Stomach (tissue), 19 donors: ENCODE measurements at places on chromosomes 6 and 20. TPM values are rescaled to one million over a fixed set of nuclear protein-coding genes. Genes with fewer than 3 reads are reported as not detected.

Gene FOXA2
- 62.0 TPM for total RNA-seq

Gene CAGE1
- not detected for total RNA-seq

Gene THBD
- 37.5 TPM for total RNA-seq

Gene TULP1
- total RNA-seq, result not detected

Gene PPP1R14C
- 13.8 TPM for total RNA-seq

Gene SRC
- 31.6 TPM for total RNA-seq

GRCh38 chr6:154617175-154617574 lies 106.7 kb upstream of the CNKSR3 start:
- no peak for DNase-seq

DNA sequence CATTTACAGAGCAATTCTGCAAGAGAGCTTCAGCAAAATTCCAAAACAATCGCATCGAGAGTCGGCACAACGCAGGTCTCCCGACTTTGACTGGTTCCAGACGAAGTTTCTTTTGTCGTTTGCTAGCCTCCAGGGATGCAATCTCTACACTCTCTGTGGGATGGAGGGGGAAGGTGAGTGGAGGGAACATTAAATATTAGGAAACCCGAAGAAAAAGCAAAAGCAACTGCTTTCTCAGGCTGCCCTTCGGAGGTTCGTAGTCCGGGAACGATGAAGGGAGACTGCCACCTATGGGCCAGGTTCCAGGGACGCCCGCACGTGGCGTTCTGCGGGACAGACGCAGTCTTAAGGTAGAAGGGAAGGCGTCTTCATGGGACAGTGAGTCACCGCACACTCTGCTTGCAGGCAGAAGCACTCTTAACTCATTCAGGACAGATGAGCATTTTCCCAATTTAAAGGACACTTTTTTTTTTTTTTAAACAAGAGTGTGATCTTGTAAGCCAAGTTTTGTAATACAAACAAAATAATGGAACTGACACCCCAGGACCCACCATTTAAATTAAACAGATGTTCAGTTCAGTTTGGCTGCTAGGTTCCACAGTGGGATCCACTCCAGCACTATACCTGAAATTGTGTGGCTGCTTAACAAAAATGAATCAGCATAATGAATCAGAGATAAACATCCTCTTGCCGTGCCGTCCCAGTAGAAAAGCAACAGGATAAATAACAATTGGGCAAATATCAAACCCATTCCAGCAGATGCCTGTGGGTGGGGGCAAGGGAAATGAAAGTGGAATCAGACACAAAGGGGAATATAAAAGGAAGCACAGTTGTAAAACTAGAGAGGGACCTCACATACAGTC lies 65.8 kb upstream of the ARMC2 start:
- DNase-seq, result peak; percentile 93

DNA sequence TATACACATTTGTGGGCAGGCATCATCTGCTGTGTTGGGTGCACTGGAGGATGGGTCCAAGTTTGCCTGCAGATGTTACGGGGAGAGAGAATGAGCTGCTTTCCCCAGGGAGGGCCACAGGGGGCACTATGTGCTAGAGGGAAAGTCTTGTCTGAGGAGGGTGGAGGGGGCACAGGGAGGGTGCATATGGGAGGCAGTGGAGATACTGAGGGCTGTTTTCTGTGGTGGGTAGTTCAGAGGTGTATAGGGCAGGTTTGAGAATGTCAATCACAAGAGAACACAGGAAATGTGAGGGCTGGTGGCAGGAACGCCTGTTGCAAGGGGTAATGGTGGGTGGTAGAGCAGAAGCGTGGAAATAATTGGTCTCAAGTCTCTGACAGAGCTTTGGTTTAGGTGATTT lies 7.7 kb upstream of the PTPRA start:
- DNase-seq, result peak; percentile 22

- DNase-seq, result no peak
Measured at GRCh38 chr6:55410674-55411073, 83.4 kb downstream of the GFRAL start.

DNA sequence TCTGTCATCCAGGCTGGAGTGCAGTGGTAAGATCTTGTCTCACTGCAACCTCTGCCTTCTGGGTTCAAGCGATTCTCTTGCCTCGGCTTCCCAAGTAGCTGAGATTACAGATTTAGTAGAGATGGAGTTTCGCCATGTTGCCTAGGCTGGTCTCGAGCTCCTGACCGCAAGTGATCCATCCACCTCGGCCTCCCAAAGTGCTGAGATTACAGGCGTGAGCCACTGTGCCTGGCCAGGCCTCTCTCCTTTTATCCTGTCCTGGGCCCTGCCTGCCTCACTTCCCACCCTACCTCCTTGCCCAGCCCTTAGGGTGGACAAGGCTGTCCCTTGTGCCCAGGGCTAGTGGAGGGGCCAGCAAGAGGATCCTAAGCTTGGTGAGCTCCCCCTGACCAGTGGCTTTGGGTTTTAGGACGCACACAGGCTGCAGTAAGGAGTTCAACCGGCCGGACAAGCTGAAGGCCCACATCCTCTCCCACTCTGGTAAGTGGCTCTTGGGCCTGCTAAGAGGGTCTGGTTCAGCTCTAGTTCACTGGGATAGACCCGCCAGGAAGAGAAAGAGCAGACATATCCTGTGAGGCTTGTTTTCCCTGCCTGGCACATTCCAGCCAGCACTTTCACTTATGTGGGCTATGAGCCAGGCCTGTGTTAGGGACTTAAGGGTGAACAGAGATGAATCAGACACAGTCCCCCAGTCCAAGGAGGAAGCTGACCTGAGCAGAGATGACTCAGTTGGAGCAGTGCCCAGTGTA lies 21.9 kb upstream of the CHMP4B start:
- DNase-seq, result peak; percentile 85

DNA sequence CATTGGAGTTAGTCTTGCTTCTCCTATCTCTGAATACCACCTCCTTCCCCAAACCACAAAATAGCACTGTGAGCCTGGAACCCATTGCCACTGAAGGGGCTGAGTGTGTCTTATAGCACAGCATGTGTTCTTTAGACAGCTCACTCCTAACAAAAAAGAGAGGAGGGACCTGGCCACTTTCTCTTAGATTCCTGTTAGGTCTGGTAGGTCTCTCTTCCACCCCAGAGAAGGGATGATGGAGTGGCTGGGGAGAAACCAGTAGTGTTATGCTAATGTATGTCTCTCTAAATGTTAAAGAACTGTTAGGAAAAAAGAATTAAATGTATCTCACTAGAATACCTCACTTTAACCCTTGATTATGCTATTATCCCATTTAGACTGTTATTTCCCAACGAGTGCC lies 340.3 kb downstream of the EPHA7 start:
- DNase-seq, result no peak

DNA sequence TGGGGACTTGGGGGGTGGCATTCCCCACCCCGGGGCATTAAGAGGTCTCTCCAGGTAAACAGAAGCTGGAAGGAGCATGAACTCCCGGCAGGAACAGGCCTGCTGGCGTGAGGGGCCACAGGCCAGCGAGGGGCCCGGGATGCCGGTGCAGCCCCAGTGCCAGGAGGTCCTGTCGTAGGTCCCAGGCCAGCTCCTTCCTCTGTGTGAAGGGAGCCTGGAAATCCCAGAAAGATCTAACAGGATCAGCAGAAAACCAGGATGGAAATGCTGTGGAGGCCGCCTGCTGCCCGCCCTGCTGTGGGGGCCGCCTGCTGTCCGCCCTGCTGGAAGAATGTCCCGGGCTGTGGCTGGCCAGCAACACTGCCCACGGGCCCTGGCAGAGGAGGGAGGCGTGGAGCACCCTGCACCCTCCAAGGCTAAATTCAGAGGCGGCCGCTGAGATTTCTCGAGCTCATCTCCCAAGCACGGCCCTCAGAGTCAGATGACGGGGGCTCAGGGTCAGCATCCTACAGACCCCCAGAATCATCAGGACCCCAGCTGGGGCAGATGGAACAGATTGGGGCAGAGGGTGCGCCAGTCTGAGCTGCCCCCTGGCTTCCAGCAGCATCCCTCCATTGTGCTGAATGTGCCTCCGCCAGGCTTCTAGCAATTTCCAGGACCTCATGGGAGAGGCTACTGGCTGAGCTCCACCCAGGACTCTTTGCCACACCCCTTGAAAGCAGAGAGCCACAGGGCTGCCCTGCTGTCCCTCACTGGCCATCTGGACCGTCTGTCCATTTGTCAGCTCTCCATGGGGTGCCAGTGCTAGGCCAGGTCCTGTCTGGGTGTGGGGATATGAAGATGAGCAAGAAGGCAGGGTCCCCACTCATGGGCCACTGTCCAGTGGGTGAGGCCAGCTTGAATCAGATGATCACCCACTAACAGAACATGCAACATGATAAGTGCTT lies 32.2 kb upstream of the SLCO4A1 start:
- no peak for DNase-seq

DNA sequence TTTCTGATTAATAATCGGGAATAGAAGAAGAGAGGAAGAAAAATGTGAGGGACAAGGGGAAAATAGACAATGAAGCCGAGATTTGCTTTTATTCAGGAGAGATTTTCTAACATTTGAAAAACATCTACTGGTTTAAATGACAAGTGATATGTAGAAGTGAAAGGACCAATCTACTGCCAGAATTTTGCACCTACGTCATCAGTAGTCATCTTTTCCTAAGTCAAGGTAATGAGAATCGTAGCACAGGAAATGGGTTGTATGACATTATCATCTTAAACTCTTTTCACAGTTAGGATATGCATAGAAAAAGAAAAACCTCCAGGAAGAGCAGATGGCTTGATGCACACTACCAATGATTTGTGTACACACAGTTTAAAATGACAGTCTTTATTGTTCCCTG lies 45.3 kb upstream of the RAB32 start:
- peak; percentile 2 for DNase-seq

DNA sequence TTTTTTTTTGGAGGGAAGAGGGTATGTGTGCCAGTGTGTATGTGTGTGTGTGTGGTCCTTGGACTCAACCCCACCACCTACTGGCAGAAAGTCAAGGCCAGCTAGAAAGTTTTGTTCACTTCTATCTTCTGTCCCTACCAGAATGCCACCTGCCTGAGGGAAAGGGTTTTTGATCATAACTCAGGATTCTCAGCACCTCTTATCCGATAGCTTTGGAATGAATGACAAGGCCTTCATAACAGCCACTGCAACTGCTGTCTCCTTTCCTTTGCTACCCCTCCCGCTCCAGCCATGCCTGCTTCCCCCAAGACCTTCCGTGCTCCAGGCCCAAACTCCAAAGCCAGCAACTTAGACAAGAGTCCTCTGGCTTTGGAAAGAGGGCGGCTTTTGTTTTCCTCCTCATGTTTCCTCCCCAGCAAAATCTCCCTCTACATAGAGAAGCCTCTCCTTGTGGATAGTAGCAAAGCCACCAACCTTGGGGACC lies 18.7 kb downstream of the BTN3A1 start:
- DNase-seq, result no peak

DNA sequence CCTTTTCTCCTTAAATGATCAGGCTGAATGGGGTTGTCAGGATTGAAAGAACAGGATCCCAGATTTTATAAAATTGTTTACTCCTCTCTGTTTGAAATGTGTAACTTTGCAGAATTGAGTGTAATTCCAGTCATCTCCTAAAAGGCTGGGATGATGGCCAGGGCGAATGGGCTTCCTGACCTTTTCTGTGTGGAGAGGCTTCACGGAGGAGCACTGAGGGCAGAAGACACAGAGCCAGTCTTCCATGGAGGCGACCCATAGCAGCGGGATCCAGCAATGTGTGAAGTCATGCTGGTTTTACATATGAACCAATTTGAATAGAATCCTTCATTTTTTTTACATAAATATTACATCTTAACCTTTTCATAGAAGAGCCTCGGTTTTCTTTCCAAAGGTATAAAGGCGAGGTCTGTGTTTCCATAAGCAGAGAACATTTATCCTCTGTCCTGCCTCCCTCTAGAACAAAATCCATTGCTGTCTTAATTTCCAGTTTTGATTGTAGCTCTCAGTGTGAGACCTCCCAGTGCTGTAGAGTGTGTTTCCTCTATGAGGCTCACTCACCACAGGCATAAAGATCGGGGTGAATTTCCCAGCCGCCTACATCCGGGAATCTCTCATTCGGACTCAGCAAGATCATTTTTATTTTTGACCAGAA lies 369.7 kb upstream of the FLRT3 start:
- DNase-seq, result no peak

DNA sequence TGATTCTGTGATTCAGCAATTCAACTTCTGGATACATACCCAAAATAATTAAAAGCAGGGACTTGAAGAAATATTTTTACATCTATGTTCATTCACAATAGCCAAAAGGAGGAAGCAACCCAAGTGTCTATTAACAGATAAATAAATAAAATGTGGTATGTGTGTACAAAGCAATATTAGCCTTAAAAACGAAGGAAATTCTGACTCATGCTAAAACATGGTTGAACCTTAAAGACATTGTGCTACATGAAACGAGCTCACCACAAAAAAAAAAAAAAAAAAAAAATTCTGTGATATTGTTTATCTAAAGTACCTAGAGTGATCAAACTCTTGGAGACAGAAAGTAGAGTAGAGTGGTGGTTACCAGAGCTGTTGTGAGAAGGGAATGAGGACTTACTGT lies 54.8 kb upstream of the TFAP2D start:
- no peak for DNase-seq

- DNase-seq, result no peak
Measured at GRCh38 chr6:28606424-28607391, 81.0 kb downstream of the GPX5 start.

- DNase-seq, result no peak
Measured at GRCh38 chr6:56528412-56528841, 114.3 kb downstream of the DST start.

GRCh38 chr6:162294029-162294428 lies 433.5 kb downstream of the PRKN start:
- DNase-seq, result no peak

GRCh38 chr20:61311656-61312387 lies 59.8 kb downstream of the CDH4 start:
- no peak for DNase-seq

DNA sequence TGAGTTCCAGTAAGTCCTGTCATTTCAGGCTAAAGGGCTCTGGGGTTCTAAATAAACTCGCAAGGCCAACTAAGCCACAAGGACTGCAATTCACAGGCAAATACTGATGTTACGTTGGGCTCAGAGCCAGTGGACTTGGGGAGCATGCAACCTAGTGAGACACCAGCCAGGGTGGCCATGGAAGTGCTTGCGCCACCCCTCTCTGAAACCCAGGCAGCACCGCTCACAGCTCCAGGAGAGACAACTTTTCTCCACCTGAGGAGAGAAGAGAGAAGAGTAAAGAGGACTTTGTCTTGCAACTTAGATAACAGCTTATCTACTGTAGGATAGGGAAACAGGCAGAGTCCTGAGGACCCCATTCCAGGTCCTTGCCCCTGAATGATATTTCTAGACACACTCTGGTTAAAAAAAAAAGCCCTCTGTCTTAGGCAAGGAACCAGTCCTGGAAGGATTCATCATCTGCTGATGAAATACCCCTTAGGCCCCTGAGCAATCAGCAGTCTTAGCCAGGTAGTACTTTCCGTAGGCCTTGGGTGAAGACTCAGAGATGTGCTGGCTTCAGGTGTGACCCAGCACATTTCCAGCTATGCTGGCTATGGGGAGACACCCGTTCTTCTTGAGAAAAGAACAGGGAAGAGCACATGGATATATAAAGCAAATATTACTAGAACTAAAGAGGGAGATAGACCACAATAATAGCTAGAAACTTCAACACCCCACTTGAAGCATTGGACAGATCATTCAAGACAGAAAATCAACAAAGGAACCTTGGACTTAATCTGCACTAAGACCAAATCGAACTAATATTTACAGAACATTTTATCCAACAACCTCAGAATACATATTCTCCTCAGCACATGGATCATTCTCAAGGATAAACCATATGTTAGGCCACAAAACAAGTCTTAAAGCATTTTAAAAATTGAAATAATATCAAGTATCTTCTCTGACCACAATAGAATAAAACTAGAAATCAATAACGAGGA lies 31.5 kb upstream of the TBC1D32 start:
- no peak for DNase-seq
